ENCODE measurements at places on chromosomes 16 and 17.

DNA sequence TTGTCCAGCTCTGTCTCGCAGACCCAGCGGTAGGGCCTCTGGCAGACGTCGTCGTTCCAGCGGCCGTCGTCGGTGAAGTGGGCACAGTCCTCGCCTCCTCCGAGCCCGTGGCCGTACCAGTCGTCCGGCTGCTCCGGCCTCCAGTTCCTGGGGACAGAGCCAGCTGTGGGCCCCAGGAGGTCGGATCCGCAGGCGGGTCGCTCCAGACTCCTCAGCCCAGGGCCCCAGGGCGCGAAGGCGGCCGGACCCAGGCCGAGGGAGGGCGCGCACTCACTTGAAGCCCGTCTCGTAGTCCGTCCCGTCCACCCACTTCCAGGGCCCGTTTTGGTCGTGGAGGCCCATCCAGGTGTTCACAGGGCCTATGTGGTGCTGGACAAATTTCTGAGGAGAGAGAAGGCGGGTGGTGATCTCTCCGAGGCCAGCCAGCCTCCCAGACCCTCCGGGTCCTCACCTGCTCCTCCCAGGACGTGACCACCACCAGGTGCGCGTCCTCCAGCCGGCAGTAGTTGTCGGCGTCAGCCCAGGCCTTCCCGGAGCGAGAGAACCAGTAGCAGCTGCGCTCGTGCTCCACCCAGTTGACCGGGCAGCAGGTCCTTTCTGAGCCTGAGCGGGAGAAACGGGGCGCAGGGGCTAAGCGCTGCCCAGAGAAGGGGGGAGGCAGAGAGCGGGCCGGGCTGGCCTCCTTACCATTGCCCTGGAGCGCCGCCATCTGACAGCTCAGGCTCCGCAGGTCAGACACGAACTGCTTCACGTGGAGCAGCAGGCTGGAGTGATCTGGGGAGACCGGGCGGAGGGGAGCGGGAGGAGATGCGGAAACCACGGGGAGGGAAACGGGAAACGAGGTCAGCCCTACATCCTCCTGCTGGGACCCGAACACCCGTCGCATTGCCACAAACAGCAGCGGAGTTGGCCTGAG is 5.2 kb downstream of the ASGR1 start:
- DNase-seq: peak; percentile 75

DNA sequence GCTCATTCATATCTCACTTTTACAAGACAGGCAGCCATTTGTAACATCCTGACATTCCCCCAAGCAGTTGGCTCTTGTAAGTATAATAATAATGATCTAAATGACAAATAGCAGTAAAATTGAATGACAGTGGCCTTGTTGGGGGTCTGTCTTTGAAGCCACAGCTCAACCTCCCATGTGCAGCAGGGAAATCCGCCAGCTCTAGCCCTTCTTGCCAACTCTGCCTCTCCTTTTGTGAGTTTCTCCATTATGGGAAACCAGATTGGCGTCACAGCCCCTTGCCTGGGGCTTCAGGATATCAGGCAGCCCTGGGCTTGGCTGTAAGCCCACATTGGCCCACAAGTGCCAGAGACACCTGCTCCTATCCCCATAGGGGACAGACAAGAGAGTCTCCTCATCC is 70.4 kb upstream of the CACNG5 start:
- DNase-seq: no peak

DNA sequence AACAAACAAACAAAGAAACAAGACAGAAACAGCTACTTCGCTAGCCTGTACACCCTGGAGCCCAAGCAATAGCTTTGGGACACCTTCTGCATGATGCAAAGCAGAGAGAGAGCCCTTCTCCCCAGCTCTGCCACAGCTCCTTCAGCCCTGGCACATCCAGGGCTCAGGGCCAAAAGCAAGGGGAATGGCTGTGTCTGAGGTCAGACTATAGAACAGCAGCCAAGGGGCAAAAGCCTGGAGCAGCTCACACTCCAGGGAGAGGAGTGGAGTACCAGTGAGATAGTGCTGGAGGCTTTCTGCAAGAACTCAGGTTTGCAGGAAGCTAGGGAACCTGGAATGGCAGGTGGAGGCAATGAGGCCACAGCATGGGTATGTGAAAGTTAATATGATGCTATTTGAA is 11.6 kb upstream of the SEPHS2 start:
- DNase-seq: no peak

DNA sequence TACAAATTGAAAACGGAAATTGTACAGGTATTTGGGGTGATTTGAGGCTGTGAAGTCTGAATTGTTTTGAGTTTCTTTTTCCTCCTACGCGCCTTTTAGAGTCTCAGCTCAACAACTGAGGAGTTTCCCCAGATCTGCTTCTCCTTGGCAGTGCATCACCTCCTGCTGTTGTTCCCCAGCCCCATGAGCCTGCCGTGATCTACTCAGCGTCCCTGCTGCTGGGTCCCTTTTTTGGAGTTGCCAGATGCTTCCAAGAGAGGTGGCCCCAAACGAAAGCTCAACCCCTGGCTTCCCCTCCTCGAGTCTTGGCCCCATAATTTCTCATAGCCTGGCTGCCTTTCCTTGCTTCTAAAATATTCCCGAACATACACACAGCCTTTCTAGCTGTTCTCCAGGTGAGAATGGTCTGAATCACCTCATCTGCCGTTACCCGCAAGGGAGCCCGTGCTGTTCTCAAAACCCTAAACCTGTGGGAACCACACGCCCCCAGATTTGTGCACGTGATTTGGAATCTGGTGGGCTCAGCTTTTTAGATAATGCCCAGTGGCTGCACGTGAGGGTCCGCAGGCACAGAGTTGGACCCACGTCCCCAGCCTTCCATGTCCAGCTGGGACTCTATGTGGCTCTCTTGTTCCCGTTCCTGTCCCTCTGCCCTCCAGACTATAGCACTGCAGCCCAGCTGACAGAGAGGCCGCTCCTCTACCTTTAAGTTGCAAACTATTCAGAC is 179.1 kb upstream of the CHMP6 start:
- no peak for DNase-seq

GRCh38 chr17:10266296-10266876 is 68.0 kb upstream of the GAS7 start:
- no peak for DNase-seq

- DNase-seq: no peak
These were observed 43.3 kb upstream of the CMIP start for GRCh38 chr16:81401035-81401950.
